Stimulated activated naive CD4-positive, alpha-beta T cell (primary cell): ENCODE measurements at places on chromosomes 2 and 18.

GRCh38 chr18:9449600-9450414 is 25.5 kb upstream of the RALBP1 start:
- no peak for DNase-seq

DNA sequence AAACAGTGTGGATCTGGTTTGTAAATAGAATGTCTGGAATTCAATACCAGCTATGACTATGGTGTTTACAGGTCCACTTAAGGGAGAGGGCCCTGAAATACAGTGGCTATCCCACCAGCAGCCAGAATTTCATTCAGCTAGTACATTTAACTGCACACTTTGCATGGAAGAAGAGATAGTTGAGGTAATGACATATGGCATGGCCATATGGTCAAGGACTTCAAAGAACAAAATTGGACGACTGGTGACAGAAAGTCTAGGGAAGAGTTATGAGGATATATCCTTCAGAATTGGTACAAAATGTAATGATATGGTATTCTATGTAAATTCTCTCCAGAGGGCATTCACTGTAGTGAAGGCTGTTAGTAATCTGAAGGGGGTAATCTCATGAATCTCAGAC is 105.0 kb downstream of the IKZF2 start:
- DNase-seq, result no peak

GRCh38 chr2:46950314-46950713 is 34.7 kb upstream of the MCFD2 start:
- DNase-seq, result no peak

DNA sequence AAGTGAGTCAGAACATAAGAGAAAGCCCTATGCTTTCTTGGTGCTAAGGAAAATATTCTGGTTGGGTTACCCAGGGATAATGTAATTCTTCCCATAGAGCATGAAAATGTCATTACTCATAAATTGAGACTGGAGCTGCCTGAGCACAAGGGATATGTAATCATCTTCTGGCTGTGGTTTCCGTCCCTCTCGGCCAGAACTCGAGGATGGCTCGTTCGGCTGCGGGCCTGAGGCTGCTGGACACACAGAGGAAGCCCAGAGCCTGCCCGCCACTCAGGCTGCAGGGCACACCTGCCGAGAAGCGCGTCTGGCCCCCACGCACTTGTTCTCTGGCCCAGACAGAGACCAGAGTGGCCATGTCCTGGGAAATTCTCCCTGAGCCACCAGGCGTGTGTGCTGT is 104.9 kb downstream of the ASAP2 start:
- no peak for DNase-seq

DNA sequence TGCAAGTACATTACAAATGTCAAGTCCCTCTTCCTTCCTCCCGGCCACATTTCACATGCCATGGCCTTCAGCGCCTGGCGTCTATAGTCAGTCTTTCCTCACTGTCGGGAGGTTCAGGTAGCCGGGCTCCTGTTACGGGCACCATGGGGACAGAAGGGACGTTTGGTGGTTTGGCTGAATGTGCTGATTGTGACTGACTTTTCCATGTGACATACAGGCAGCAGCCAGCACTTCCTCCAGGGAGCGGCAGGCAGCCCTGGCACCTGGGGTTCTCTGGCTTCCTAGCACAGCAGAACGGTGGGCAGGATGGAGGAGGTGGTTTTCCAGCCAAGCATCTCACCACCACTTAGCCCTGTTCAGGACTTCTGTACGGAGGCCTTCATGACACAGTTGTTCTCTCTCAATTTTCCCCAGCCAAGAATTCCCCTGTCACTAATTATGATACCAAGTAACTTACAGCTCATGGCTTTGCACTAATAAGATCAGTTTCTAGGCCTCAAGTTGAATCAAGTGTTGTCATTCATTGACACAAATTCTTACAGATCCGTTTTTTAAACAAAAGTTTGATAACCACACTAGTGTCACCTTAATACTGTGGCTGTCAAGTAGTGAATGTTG is 83.9 kb upstream of the REV1 start:
- no peak for DNase-seq

- DNase-seq, result no peak
These were observed 100.1 kb downstream of the THADA start for GRCh38 chr2:43495727-43496126.

GRCh38 chr2:45793305-45793962 is 142.0 kb downstream of the PRKCE start:
- DNase-seq, result no peak

- DNase-seq, result no peak
These were observed 789 bp upstream of the TGFA start for GRCh38 chr2:70554338-70554892.

DNA sequence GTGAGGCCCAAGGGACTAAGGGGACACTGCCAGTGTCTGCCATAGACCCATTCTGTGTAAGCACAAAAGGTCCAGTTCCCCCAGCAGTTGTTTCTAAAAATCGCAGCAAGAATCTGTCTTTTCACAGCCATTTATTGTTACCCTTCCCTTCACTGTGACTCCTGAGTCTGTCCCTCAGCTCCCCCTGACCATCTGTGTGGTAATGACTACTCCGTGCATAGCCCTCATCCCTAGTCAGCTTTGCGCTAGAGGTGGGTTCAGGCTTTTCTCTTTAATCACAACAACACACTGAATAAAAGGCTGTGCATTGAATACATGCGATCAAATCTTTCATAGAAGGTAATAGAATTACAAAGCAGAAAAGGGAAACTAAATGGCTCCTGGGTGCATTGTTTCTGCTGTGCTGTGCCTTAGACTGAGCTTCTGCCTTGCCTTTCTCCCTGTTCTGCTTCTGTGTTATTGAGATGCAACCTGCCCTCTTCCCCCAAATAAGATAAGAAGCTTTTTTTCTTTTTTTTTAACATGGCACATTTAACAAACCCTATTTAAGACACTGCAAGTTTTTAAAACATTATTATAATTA is 836.0 kb upstream of the CDH2 start:
- no peak for DNase-seq

DNA sequence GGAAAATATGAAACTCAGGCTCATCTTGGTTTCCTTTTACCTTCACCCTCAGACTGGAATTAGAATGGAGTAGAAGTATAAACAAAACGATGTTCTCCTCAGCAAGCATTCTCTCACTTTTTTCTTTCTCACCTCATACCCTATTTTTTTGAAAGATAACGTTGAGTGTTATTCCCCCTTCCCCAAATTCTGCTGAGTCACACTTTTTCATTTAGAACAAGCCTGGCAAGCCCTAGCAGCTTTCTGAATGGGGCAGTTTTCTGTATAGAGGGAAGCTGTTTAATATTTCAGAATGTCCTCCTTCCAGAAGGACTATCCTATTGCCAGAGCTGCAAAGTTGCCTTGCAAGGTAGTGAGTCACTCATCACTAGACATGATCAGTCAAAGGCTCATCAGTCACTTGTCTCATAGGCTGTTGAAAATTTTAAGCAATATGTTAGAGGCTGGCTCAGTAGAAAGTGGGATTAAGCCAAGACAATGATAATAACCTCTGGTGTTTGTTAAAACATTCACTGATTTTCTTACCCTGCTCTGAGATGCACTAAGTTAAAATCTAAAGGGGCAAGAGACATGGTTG is 416.1 kb downstream of the RNF144A start:
- no peak for DNase-seq

- no peak for DNase-seq
These were observed 984 bp upstream of the MSH2 start for GRCh38 chr2:47401789-47402554.

DNA sequence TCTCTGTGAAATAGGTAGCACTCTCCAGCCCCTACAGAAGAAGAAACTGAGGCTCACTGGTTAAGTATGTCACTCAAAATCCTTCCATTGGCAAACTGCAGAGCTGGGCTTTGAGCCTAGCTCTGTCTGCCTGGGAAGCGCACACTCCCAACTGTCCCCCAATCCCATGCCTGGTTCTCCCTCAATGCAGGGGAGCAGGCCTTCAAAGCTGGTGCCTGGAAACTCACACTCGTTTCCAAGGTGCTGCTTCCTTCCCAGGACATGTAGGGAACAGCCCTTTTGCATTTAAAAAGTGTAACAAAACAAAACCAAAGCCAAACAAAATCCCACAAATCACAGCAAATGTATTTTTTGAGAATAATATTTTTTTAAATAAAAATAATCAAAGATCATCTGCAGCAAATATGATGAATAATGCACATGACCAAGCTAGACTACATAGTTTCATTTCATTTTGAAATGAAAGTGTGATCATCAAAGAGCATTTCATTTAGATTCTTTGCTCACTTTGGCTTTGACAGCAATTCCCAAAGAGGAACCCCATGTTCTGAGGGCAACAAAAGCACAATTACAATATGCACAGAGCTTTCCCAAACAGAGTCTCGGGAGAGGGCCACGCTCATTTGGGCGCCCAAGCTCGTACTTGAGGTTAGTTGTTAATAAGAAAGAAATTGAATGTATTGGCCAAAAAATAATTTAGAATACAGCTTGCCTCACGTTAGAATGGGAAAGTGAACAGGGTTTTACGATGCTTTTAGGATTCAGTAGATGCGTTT is 96.7 kb upstream of the ACKR3 start:
- DNase-seq, result no peak

DNA sequence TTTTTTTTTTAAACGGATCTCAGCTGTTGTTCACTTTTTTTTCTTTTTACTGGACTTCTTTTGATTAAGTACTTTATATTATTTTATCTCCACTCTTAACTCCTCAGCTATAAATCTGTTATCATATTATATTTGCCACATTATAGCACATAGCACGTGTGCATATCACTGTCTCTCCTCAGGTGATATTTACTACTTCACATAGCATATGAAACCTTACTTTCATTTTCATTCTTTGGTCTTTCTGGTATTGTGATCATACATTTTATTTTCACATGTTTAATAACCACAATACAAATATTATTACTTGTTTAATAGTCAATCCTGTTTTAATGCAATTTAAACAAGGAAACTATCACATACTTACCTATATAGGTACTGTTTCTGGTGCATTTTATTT is 993.1 kb upstream of the TMEFF2 start:
- no peak for DNase-seq
